ENCODE measurements at places on chromosomes 16 and 17.

GRCh38 chr16:12449374-12449773 is 354.3 kb downstream of the CPPED1 start:
- DNase-seq = no peak

DNA sequence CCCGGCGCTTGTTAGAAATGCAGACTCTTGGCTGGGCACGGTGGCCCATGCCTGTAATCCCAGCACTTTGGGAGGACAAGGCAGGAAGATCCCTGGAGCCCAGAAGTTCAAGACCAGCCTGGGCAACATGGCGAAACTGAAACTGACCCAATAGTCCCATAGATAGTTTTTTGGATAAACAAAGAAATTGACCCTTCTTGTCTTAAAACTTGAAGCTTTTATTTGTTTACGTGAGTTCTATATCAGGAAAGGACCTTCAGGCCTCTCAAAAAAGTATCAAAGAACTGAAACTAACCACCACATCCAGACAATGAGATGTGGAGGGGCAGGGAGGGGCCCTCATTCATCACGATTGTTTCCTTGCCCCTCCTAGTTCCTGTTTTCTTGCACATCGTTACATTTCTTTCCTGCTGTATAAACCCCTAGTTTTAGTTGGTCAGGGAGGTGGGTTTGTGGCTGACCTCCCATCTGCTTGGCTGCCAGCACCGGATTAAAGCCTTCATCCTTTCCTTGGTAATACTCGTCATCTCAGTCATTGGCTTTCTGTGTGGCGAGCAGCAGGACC is 29.9 kb upstream of the PRM1 start:
- peak; percentile 81 for DNase-seq

DNA sequence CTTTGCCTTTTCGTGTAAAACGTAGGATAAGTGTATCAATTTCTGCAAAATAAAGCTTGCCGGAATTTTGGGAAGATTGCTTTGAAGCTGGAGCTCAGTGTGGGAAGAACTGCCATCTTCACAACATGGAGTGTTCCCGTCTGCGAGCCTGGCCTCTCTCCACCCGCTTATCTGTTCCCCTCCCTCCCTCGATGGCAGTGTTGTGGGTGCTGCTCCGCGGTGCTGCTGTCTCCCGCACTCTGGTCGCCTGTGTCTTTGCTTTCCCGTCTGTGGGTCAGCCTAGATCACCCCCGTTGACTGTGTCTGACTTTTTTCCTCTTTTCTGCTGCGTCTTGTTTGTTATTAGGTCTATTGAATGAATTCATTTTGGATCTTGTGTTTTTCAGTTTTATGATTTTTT is 17.0 kb downstream of the ACSF3 start:
- DNase-seq = no peak

DNA sequence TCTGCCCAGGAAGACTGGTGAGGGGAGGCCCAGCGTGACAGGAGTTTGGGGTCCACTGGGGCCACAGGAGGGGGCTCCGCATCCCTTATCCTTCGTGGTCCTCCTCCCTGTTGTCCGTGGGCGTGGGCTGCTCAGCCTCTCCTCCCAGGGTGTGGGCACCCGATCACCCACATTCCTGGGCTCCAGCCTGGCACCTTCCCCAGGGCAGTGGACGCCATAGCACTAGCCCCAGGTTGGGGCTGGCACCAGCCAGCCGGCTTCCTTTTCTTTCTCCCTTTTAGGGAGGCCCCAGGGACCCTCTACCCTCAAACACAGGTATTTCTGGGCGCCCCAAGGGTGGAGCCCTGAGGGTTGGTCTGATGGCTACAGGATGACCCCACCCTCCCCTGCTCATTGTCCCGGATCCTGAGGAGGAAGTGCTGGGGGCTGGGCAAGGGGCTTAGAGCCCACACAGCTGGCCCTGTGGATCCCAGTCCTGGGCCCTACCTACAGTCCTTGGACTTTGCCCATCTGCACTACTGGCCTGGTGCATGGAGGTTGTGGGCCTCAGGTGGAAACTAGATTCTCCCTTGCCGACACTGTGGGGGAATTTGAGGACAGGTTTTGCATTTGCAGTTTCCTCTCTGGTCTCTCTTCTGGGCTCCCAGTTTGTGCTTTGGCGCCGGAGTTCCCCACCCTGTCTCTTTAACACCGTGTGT is 1.1 kb downstream of the KIF1C start:
- DNase-seq = no peak

DNA sequence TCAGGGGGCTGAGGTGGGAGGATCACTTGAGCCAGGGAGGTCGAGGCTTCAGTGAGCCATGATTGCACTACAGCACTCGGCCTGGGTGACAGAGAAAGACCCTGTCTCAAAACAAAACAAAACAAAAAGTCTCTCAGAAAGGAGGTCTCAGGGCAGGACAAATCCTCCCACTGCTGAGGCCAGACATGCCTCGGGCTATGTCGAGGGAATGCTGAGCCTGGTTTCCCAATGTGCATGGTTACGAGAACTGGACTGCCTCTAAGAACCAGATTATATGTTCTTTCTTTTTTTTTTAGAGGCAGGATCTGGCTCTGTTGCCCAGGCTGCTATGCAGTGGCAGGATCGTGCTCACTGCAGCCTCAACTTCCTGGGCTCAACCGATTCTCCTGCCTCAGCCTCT is 27.6 kb downstream of the TRAP1 start:
- no peak for DNase-seq

GRCh38 chr17:83174362-83175118 is 95.1 kb downstream of the METRNL start:
- peak; percentile 0 for DNase-seq

DNA sequence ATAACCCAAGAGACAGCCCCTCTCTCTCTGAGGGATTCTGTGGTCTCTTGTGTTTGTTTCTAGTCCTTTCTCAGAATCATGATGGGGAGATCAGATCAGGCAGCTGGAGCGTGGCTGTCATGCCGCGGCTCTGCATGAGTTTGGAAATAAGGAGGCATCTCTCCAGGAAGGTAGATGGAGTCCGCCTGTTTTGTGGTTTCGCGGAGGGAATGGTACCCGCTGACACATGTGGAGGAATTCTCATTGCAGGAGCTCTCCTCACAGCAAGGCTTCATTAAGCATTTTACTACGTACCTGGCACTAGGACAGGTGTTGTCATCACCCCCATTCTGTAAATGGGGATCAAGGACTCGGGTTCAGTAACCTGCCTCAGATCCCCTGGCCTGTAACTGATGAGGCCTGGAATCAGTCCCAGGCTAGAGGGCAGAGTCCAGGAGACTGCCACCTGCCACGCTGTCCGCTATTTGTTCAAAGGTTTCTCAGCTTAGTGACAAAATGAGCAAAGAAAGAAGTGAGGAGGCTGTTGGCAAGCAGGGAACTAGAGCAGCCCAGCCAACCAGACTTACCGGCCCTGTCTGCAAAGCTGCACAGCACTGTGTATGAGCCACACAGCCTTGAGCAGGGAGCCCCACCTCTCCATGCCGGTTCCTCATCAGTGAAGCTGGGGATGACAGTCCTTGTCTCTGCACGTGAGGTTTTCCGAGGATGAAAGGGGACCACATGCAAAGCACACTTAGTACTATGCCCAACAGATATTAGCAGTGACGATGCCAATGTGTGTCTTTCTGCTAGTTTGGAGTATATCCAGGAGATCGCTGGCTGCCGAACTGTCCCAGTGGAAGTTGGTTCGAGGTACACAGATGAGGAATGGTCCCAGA is 11.0 kb downstream of the KDM8 start:
- DNase-seq = no peak

- no peak for DNase-seq
Measured at GRCh38 chr17:75810216-75810615, 25.6 kb downstream of the UNK start.

GRCh38 chr17:61179380-61179806 is 220.2 kb upstream of the TBX2 start:
- no peak for DNase-seq

DNA sequence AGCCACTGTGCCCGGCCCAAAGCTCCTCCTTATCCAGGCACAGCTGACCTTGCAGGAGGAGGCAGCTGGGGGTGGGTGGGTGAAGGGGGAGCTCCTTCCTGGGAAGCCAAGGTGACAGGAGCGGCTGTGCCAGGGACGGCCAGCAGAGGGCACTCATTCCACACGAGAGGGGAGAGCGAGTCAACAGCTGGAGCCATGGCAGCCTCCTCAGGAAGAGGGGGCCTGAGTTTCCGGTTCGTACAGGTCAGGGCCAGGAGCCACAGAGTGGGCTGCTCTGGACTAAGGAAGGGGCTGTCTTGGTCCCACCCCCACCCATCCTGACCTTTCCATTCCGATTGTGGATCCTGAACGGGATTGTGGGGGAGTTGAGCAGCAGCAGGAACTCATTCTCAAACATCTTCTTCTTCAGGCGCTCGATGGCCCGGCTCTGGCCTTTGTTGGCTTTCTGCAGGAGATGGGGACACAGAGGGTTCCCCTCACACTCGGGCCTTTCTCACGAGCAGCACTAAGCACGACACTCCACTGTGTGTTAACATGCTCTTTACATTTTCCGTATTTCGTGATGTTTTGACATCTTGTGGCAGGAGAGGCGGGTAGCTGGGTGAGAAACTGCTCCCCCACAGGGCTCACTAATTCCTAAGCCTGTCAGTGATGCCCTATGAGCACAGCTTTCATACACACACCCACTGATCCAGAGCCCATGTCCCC is 61.6 kb downstream of the TIMM22 start:
- no peak for DNase-seq

GRCh38 chr17:40063187-40063771 is 514 bp downstream of the THRA start:
- DNase-seq = peak; percentile 26

GRCh38 chr17:67244431-67245072 is 444 bp downstream of the HELZ start:
- peak; percentile 13 for DNase-seq

GRCh38 chr17:17063546-17064122 is 21.4 kb downstream of the MPRIP start:
- peak; percentile 58 for DNase-seq

GRCh38 chr17:19716108-19717030 is at the start of gene SLC47A2:
TSS of gene SLC47A2 (minus strand) at chr17:19716584. CDS start at chr17:19716555, 29 bp downstream.
- DNase-seq = no peak

DNA sequence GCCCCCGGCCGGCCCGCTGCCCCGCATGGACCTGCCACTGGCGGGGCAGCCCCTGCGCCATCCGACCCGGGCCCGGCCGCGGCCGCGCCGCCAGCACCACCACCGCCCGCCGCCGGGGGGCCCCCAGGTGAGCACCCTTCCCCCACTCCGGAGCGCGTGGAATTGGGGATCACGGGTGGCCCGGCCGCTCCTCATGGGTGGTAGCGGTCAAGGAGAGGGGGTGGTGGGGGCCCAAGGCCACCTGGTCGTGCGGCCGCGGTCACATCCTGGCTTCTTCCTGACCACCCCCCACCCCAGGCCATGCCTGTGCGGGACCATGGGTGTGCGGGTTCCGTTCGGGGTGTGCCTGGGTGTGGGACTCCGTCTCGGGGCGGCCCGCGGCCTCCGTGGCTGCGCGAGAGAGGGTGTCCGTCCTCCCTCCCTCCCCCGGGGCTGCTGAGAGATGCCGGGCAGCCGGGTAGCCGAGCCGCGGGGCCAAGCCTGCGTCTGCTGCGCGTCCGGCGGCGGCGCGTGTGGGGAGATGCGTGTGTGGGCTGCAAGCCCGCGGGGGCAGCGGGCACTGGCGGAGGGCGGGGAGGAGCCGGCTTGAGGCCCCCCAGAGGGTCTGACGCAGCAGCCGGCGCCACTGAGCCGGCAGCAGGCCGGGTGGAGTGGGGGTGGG is 6.8 kb downstream of the ACD start:
- DNase-seq = no peak

DNA sequence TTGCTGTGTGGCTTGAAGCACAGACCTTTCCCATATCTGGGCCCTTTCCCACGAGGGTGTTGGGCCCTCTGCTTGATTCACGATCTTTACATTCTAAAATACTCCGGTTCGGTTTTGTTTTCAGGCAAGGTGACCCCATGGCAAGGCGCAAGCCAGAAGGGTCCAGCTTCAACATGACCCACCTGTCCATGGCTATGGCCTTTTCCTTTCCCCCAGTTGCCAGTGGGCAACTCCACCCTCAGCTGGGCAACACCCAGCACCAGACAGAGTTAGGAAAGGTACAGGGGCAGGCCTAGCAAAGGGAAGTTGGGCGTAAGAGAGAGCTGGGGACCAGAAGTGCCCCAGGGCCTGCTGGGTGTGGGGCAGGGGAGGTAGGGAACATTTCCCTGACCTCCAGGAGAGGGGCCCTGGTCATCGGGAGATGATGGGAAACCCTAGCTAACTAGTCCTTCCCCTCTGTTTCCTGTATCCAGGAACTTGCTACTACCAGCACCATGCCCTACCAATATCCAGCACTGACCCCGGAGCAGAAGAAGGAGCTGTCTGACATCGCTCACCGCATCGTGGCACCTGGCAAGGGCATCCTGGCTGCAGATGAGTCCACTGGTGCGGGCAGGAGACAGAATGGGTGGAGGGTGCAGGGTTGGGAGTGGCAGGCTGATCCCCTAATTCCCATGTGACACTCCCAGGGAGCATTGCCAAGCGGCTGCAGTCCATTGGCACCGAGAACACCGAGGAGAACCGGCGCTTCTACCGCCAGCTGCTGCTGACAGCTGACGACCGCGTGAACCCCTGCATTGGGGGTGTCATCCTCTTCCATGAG is 1.4 kb downstream of the ALDOA start:
- DNase-seq = no peak

- no peak for DNase-seq
Measured at GRCh38 chr17:43874293-43874692, 27.3 kb downstream of the CD300LG start.

DNA sequence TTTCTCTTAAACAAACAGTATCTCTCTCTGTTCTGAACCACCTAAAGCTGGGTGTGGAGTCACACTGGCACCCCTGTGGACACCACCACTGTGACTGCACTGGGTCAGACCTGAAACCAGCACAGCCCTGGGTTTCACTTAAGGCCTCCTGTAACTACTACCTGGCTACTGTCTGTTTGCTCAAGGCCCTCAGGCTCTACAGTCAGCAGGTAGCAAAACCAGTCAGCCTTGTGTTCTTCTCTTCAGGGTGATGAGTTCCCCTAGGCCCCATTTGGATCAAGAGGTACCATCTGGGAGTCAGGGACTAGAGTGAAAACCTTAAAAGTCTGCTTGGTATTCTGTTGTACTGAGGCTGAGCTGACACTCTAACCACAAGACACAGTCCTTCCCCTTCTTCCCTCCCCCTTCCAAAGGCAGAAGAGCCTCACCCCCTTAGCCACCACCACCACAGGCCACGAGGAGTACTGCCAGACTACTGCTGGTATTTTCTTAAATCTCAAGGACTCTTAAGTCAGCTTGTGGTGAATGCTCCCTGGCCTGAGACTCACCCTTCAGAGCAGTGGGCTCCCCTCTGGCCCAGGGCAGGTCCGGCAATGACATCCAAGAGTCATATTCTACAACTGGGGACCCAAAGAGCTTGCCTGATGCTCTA is 153.2 kb upstream of the MON1B start:
- no peak for DNase-seq

GRCh38 chr17:8632061-8632460 is 1.5 kb upstream of the MYH10 start:
- DNase-seq = no peak

DNA sequence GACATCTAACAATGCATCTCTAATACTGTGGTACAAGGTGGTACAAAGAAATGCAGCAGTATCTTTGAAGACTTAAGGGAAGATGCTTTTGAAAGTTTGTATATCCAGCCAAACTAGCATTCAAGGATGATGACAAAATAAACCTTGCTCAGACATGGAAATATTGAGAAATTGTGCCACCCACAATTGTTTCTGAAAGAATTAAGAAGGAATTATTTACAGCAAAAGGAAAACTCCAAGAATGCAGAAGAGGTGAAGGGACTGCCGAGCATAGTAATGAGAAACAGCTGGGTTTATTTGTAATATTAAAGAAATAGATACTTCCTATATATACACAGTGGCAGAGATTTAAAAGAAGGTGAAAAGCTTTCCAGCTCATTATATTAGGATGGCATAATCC is 29.5 kb downstream of the PMFBP1 start:
- no peak for DNase-seq
